ENCODE measurements at places on chromosomes 2 and 18.

- DNase-seq: no peak
Measured at GRCh38 chr2:130251535-130251872, 53.3 kb upstream of the TUBA3E start.

DNA sequence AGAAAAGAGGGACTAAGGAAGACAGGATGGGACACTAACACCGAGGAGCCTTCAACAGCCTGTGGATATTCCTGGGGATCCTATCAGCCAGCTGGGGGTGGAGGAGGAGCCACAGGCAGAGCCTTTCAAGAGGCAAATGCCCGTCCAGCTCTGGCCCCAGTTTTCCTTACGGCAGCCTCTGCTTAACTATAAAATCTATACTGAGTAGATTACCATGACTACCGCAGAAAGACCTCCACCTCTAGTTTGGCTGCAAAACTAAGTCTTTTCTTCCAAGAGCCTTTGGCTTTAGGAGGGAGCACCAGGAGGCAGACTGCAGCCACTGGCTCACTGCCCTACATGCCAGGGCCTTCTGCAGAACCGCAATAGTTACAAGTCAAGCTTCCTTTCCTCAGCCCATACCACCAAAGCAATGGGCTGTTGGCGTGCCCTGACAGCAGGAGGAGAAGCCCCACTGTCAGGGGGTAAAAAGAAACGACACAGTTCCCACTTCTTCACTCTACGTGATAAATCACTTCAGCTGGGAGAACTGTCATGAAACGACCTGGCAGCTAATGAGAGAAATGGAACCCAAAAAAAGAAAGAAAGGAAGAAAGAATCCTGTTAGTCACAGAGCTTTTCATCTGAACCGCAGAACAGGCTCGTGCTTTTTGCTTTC, 25.1 kb upstream of the CREB1 start:
- DNase-seq: peak; percentile 43

DNA sequence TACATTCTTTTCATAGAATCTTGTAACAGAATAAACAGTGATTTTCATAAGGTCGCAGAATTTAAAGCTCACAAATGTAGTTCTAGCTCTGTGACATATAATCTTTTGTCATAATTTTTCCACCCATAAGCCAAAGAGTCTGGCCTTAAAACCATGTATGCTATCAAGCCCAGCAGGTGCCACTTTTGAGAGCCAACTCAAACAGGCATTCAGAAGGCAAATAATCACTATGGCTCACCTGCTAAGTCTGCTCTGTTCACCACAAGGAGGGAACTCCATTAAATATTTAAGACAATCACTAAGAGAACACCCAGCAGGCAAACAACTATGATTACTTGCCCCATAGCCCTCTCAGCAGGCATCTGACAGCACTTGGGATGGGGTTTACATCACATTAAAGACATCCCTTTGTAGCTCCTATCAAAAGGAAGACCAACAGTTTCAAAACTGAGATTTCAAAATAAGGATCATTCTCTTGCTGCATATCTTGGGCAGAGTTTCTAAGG, 241.6 kb downstream of the PDE11A start:
- DNase-seq: no peak

- DNase-seq: peak; percentile 22
Measured at GRCh38 chr18:685438-685837, 27.0 kb downstream of the ENOSF1 start.

DNA sequence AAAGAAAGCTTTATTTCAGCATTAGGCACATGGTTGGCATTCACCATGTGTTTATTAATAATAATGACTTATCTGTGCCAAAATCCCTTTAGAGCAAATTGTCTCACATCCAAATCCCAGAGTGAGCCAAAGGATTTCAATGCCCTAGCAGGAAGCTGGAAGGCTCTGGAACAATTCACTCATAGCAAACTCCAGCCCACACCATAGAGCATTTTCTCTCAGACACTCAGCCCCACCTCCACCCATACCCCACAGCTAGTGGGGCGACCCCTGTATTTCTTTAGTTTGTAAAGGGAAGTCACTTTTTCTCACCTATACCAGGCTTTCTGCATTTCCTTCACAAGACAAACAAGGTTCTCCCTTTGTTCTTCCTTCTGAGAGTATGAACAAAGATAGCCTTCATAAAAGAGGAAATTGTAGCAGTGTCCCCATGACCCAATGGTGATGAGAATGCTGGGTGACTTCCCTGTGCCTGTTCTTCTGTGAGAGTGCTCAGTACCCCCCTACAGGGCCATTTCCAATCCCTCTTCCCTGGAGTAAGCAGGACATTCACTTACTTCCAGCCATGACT, 100.1 kb upstream of the APCDD1 start:
- DNase-seq: no peak

- DNase-seq: peak; percentile 49
Measured at GRCh38 chr18:45910405-45911023, 56.6 kb downstream of the EPG5 start.

- DNase-seq: no peak
Measured at GRCh38 chr2:6955511-6956136, 38.4 kb downstream of the RNF144A start.

GRCh38 chr2:157055660-157056199, 201.8 kb upstream of the GALNT5 start:
- DNase-seq: peak; percentile 49

DNA sequence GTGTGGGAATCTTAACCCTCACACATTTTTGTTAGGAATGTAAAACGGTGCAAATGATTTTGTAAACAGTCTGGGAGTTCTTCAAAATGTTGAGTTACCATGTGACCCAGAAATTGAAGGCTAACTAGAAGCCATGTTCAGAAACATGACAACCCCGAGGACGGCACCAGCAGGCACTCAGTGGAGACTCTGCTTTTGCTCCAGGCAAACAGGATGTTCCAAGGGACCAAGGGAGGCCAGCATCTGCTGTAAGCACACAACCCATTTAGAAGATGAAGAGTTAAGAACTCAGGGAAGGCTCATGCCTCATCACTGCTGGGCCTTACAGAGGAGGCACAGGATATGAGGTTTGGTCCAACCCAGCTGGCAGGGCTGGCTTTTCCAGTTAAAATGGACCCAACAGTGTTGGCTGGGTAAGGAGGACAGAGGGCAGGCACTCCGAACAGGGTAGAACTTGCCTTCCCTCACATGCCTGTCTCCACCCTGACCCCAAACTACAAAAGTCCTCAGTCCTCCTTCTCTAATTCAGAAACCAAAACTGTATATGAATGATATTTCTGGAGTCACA, 23.6 kb downstream of the PARD6G start:
- peak; percentile 27 for DNase-seq

- DNase-seq: no peak
Measured at GRCh38 chr2:230901006-230901405, 24.0 kb downstream of the GPR55 start.

DNA sequence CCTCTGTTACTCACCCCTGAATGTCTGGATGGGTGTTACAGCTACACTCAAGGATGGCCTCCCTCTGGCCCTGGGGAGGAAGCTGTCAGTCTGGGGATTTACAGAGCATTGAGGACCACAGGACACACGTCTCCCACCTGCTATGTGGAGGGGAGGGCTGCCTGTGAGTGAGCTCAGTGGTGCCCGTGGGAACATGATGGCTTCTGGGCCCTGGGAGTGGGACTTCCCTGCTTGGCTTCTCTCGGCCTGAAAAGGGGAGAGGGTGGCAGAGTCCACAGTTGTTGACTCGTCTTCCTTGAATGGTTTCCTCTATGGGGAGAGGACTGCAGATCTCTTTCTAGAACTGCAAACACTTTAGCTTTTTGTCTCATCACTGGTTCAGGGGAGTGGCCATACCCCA, 79.1 kb downstream of the SH3BP4 start:
- DNase-seq: no peak

DNA sequence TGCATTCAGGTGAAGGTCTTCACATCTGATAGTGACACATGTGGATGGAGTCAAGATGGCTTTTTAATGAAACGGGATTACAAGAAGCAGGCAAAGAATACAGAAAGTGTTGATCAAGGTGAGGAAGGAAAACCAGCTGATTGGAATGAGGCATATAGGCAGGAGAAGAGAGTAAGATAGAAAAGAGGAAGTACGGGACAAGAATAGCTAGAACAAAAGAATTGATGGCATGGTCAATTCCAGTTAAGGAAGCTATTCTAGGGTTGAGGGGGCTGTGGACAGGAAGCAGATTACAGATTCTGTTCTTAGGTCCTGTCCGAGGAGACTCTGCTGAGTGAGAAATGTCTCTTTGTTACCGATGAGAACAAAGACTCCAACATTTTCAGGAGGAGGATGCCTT, 13.2 kb upstream of the NCK2 start:
- no peak for DNase-seq

DNA sequence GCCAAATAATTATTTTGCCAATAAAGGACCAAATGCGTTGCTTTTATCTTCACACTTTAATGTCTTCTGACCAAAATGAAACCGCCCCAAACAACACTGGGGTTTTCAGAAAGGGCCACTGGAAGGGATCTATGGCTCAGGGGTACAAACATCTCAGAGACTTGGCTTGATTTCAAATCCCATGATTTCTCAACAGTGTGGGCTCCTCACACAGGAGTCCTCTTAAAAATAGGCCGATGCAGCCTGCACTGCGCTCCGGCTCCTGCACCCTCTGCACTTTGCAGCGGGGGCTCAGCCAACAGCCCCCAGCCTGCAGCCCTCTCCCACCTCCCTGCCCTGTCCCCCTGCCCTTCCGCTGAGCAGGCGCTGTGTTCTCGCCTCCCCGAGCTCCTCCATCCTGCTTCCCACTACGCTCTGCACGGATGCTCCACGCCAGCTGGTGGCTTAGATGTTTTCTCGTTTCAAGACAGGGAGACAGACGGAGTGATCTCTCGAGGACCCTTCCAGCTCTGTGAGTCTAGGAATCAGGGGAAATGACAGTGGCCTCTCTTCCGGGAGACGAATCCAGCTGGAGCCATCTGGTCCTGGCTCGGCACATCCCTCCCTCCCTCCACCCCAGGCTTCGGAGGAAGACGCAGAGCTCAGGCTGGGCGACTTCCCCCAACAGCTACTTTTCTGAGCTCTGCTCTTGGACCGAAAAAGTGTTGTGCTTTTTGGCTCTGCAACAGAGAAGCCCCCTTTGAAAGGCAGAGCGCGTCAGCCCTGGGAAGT, 71.4 kb downstream of the KCNF1 start:
- DNase-seq: no peak

DNA sequence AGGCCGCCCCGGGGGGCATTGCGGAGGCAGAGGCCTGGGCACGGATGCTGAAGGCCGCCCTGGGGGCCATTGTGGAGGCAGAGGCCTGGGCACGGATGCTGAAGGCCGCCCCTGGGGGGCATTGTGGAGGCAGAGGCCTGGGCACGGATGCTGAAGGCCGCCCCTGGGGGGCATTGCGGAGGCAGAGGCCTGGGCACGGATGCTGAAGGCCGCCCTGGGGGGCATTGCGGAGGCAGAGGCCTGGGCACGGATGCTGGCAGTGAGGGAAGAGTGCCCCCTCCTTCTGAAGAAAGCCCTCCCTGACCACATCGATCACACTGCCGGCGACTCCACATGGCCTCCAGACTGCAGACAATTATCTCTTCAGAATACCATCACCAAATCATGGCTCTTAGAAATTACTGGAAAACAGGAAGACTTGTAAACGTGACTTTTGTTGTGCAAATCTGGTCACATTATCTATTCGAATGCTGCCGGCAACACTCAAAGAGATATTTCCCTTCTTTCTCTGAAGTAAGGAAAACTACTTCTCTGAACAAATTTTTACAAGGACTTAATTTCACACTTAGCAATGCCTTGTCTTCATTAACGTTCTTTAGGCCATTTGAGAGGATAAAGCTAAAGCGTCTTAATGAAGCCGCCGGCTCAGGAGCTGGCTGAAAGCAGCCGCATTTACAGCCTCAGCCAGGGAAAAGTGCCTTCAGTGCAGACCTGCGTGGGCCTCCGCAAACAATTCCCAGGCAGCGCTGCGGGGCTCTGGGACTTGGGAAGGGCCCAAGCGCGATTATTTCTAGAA, 18.1 kb upstream of the SNTG2 start:
- DNase-seq: no peak

DNA sequence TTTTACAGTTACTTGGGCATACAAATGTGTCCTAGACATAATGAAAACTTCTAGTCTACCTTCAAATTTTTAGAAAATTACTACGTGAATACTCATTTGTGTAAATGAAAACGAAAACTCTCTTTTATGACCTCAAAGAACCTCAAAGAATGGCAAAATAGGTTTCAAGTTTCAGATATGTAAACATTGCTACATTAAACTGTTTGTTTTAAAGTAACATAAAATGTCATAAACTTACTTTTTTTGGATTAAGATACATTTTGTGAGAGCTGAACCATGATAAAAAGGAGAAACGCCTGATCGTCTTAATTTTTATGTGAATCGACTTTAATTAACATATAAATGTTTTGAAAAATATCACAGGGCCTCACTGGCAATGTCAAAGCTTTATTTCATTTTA, 91.4 kb downstream of the PPP1R1C start:
- no peak for DNase-seq

- DNase-seq: no peak
Measured at GRCh38 chr18:35174093-35174731, 66.6 kb upstream of the ZNF397 start.

DNA sequence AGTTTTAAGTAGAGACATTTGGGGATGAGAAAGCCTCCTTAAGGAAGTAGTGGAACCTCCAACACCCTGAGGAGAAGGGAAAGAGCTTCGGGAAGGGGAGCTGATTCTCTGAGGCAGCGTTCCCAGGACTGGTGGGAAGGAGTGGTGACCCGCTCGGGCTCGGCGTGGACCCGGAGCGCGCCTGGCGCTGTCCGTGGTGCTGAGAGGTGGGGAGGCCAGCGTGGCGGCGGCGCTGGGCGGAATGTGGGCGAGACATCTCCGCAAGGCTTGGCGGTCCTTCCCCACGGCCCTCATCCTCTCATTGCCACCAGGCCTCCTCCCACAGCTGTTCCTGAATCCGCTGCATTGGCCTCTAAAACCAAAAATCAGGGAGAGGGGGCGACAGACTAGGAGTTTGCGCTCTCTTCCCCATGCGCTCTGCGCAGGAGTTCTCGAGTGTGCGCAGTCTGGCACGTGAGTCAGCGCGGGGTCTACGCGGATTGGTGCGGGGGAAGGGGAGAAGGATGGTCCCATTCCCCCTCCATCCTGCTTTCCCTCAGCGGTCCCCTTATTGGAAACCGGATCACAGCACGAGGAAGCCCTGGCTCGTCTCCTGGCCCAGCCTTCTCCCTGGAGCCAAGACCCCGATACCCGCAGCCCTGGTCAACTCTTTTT, 857 bp downstream of the RESP18 start:
- DNase-seq: no peak

- no peak for DNase-seq
Measured at GRCh38 chr2:27741673-27742072, 29.8 kb upstream of the MRPL33 start.

DNA sequence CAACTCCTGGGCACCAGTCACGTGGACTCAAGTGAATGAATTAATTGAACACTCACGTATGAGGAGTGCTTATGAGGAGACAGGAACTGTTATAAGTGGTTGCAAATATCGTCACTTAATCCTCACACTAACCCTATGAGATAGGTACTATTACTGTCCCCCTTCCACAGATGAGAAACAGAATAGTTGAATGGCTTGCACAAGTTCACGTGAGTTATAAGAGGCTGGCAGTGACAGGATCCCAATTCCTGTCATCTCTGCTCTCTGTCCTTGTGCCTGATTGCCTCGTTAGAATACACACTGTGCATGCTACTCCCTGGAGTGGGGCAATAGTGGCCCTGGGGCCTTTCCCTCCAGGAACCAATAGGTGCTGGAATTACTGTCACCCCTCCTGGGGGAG, 253.5 kb downstream of the DYSF start:
- no peak for DNase-seq

GRCh38 chr2:197296835-197297234, 13.7 kb downstream of the ANKRD44 start:
- DNase-seq: no peak

All from bronchial epithelial cell (primary cell).